ENCODE measurements at places on chromosomes 1 and 21.

- DNase-seq, result no peak
These were observed 746 bp upstream of the C1orf116 start for GRCh38 chr1:207033302-207033701.

GRCh38 chr1:21638531-21639341, 30.4 kb downstream of the RAP1GAP start:
- DNase-seq, result no peak

DNA sequence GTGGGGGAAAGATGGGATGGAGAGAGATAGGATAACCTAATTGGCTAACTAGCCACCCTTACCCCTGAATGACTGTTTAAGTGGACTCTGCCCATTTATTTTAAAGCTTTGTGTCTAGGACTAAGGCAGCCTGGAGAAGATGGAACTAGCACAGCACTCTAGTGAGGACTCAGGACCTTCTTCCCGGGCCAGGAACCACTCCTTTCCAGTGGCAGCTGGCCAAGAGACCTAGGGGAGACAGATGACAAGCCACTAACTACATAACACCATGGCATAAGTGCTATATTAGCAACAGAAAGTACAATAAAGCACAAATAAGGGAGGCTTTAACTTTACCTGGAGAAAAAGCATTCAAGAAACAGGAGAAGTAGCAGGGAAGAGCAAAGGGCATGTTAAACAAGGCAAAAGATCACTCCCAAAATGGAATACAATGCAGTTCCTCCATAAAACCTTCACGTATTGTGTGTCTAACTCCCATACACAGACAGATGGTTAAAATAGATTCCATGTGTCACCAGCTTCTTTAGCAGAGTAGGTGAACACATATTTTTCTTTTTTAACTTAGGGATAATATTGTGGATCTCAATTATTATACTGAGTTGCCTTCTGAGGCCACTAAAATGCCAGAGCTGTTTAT, 20.6 kb downstream of the CLCA1 start:
- DNase-seq, result no peak

- no peak for DNase-seq
These were observed 66.6 kb upstream of the CACHD1 start for GRCh38 chr1:64403331-64403730.

DNA sequence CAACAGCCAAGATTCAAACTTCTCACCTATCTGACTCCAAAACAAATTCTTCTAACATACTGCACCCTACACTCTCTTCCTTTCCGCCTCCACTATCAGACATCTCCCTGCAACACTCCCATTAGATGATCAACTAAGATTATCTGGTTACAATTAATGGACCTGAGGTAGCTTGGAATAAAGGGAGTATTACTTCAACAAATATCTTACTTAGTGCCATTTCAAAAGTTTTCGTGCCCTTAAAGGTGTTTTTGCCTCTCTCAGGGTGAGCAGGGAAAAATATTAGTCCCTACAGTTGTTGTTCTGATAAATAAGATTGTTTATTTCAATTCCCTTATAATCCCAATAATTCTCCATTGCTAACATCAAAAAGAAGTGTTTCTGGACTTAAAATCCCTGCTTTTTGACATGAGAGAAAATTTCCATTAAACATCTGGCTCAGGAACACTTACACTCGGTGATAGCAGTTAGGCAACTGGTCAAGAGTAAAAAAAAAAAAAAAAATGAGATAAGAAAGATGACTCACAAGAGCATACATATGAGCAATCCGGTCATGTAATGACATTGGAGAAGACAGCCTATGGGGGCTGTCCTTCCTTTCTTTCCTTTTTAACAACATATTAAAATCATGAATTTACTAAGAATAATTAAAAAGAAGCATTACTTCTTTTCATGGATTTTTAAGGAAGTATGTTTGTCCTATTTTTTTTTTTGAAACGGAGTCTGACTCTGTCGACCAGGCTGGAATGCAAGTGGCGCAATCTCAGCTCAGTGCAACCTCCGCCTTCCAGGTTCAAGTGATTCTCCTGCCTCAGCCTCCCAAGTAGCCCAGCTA, 7.6 kb downstream of the RSBN1 start:
- no peak for DNase-seq
